ENCODE measurements at places on chromosomes 13 and 19.

DNA sequence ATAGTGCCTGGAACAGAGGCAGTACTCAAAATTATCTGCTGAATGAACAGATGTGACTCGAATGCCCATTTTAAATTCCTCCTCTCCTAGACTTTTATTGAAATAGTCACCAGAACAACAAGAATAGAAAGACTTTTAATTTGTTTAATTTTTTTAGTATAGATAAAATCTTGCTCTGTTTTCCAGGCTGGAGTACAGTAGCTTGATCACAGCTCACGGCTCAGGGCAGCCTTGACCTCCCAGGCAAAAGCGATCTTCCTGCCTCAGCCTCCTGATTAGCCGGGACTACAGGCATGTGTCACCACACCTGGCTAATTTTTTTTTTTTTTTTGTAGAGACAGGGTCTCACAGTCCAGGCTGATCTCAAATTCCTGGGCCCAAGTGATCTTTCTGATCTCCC lies 120.9 kb upstream of the FREM2 start:
- no peaks in the 10 kb centered on the region for H3K36me3 ChIP-seq
- H3K4me1 ChIP-seq, result no peaks in the 10 kb centered on the region
- no peaks in the 10 kb centered on the region for H3K27me3 ChIP-seq
- no peak overlapping the region for H3K27ac ChIP-seq

DNA sequence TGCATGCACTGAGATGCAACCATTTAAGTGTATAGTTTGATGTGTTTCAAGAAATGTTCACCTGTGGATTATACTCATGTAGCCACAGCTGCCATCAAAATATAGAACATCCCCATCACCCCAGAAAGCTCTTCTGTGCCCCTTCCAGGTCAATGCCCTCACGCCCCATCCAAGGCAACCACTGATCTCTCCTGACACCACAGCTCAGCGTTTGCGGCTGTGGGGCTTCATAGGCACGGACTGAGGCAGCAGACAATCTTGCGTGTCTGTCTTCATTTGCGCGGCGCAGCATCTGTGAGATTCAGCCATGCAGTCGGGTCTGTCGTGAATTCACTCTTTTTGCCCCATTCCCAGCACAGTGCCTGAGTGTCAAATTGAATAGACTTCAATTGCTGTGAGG lies 153.8 kb upstream of the UQCRFS1 start:
- peak; percentile 74 for DNase-seq
- H3K4me1 ChIP-seq, result no peaks in the 10 kb centered on the region
- H3K27ac ChIP-seq, result no peak overlapping the region
- no peaks in the 10 kb centered on the region for H3K36me3 ChIP-seq
- no peaks in the 10 kb centered on the region for H3K27me3 ChIP-seq
- no peak overlapping the region for H3K4me3 ChIP-seq

GRCh38 chr13:50691681-50692263 lies 151.7 kb downstream of the DLEU7 start:
- DNase-seq, result no peak
- H3K4me3 ChIP-seq, result no peak overlapping the region
- no peak overlapping the region for H3K27ac ChIP-seq

- no peak for DNase-seq
- H3K27ac ChIP-seq, result peak overlapping the region; percentile 23
Measured at GRCh38 chr13:30148786-30149185, 158.6 kb downstream of the KATNAL1 start.

DNA sequence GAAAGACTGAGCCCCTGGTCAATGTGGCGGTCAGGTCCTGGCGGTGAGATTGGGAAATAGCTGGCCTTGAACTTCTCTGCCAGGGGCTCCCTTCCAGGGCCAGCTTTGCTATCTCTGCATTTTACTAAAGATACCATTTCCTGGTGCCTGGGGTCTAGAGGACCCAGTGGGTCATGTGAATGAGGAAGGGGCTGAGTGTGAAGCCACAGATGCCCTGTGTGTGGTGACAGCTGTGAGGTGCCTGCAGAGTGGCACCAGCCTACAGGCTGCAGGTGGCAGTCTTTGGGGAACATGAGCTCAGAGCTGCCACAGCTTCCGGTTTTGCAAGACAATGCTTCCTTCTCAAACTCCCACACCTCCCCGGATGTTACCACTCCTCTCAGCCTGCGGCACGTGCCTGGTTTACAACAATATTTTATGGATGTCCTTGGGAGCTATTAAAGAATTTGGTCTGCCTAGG lies 5.2 kb upstream of the MLNR start:
- no peak overlapping the region for H3K27ac ChIP-seq
- H3K4me1 ChIP-seq, result no peaks in the 10 kb centered on the region
- no peak for DNase-seq
- H3K36me3 ChIP-seq, result no peaks in the 10 kb centered on the region
- no peak overlapping the region for H3K4me3 ChIP-seq

DNA sequence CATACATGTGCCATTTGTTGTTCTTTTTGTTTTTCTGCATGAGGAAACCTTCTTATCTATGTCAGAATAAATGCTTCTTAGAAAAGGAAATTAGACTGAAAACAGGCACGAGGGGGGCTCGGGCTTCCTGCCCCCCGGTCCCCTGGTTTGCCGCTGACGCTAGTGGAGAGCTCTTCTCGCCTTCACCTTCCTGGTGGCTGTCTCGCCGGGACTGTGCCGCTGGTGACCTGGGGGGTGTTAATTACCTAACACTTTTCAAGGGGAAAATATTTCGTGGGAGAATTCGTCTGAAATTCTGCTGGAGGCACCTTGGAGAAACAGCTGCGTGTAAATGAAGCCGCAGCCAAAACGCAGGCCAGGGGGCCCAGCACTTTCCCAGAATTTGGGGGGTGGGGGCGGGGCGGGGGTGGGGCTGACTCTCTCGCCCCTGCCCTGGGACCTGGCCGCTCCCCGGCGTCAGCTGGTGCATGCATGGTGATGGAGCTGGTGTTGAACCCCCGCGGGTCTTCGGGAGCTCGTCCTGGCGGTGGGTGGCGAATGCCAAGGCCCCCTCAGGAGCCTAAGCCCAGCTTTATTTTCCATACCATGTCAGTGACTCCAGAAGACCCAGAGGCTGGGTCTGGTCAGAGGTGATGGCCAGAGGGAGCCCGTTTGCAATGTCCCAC lies 58.3 kb upstream of the MCF2L start:
- H3K27me3 ChIP-seq, result no peaks in the 10 kb centered on the region
- no peaks in the 10 kb centered on the region for H3K36me3 ChIP-seq
- no peak overlapping the region for H3K4me3 ChIP-seq
- H3K27ac ChIP-seq, result no peak overlapping the region
- DNase-seq, result no peak

DNA sequence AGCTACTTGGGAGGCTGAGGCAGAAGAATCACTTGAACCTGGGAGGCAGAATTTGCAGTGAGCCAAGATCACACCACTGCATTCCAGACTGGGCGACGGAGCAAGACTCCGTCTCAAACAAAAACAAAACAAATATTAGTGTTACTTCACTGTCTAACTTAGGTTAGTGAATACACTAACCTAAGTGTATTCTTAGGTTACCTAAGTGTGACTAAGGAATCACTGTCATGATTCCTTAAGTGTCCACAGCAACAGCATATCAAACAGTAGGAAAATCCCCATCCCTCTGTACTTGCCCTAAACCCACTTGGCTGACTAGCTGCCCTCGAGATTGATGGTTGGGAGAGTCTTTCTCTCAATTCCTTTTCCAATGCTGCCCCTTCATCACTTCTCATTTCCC lies 11.8 kb upstream of the LRCH1 start:
- no peaks in the 10 kb centered on the region for H3K36me3 ChIP-seq
- H3K27ac ChIP-seq, result no peak overlapping the region
- DNase-seq, result no peak
- H3K4me3 ChIP-seq, result no peak overlapping the region
- no peaks in the 10 kb centered on the region for H3K4me1 ChIP-seq

- no peaks in the 10 kb centered on the region for H3K36me3 ChIP-seq
- DNase-seq, result no peak
- peak overlapping the region; percentile 59 for H3K4me3 ChIP-seq
- peak overlapping the region; percentile 83 for H3K27ac ChIP-seq
- H3K4me1 ChIP-seq, result peaks cover 13% of the 10 kb centered on the region
- H3K27me3 ChIP-seq, result no peaks in the 10 kb centered on the region
Measured at GRCh38 chr19:3137119-3137518, 1.3 kb downstream of the GNA15 start.

- H3K4me3 ChIP-seq, result no peak overlapping the region
- peaks cover 6% of the 10 kb centered on the region for H3K4me1 ChIP-seq
- H3K27me3 ChIP-seq, result no peaks in the 10 kb centered on the region
- DNase-seq, result no peak
- no peaks in the 10 kb centered on the region for H3K36me3 ChIP-seq
- no peak overlapping the region for H3K27ac ChIP-seq
Measured at GRCh38 chr13:34076943-34077703, 259.2 kb downstream of the RFC3 start.

GRCh38 chr13:25977671-25978070 lies 74.1 kb downstream of the SHISA2 start:
- no peak overlapping the region for H3K27ac ChIP-seq
- no peaks in the 10 kb centered on the region for H3K36me3 ChIP-seq
- H3K27me3 ChIP-seq, result no peaks in the 10 kb centered on the region
- no peak for DNase-seq
- H3K4me3 ChIP-seq, result no peak overlapping the region

DNA sequence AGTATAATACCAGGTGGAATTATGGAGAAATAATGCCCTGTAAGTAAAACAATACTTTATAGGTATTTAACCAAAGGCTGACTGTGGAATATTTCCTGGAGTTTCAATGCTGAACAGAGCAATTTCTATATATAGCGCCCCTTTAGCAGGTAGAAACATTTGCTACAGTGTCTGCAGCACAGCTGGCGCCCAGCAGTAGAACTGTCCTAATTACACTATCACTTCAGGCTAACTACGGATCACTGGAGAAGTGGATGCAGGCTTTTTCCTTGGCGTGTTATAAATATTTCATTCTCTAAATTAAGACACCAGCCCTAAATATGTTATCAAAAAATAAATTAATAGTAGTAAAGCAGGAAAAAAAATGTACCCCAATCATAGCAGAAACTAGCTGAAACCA lies 3.1 kb downstream of the SHISA2 start:
- no peaks in the 10 kb centered on the region for H3K36me3 ChIP-seq
- no peak overlapping the region for H3K4me3 ChIP-seq
- H3K4me1 ChIP-seq, result peaks cover 31% of the 10 kb centered on the region
- DNase-seq, result no peak
- H3K27ac ChIP-seq, result no peak overlapping the region

GRCh38 chr19:55621205-55621672 lies 3.1 kb downstream of the ZNF784 start:
- H3K27ac ChIP-seq, result no peak overlapping the region
- no peaks in the 10 kb centered on the region for H3K27me3 ChIP-seq
- H3K36me3 ChIP-seq, result no peaks in the 10 kb centered on the region
- DNase-seq, result no peak
- no peak overlapping the region for H3K4me3 ChIP-seq
- H3K4me1 ChIP-seq, result peaks cover 14% of the 10 kb centered on the region

DNA sequence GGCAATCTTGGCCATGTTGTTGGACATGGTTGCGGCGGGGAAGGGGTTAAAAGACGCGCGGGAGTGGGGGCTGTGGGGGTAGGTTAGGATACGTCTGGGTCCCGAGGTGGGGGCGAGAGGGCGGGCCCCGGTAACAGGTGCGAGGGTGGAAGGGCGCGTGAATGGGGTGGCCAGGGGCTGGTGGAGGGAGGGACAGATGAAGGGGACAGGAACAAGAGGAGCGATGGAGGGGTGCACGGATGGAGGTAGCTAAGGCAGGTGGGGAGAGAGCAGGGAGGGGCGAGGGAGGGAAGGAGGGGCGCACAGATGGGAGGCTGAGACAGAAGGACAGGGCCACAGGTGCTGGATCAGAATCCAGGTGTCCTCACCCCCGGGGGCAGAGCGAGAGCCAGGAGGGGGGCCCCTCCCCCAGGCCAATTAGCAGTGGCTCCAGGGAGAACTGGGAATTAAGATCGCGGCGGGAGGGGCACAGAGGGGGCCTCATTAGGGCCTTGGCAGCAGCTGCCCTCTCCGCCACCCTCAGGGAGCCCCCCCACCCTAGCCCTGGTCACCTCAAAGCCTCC lies 1.3 kb downstream of the GNG8 start:
- H3K27ac ChIP-seq, result no peak overlapping the region
- H3K36me3 ChIP-seq, result no peaks in the 10 kb centered on the region
- peak overlapping the region; percentile 38 for H3K4me3 ChIP-seq
- no peak for DNase-seq

DNA sequence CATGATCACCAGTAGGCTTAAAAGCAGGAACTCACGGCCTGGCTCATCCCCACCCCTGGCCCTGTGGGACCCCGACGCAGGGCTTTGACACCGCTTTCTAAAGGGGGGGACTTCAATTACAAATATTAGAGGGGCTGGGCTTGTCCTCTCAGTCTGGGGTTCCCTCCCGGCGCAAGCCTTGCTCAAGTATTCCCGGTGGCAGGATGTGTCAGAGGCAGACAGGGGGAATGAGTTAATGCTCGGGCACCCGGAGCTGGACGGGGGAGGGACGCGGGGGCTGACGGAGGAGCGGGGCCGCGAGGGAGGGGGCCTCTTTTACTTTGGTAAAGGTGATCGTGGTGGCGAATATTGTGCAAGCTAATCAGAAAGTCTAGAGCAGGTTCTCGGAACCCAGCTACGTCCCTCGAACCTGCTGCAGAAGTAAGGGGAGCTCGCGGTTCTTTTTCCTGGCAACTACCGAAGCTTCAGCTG lies 1.1 kb downstream of the FGF14 start:
- no peak overlapping the region for H3K27ac ChIP-seq
- H3K27me3 ChIP-seq, result no peaks in the 10 kb centered on the region
- no peaks in the 10 kb centered on the region for H3K36me3 ChIP-seq

GRCh38 chr13:48641404-48641803 lies 12.3 kb upstream of the CYSLTR2 start:
- no peaks in the 10 kb centered on the region for H3K36me3 ChIP-seq
- no peaks in the 10 kb centered on the region for H3K4me1 ChIP-seq
- H3K27ac ChIP-seq, result no peak overlapping the region
- no peak overlapping the region for H3K4me3 ChIP-seq
- DNase-seq, result no peak

DNA sequence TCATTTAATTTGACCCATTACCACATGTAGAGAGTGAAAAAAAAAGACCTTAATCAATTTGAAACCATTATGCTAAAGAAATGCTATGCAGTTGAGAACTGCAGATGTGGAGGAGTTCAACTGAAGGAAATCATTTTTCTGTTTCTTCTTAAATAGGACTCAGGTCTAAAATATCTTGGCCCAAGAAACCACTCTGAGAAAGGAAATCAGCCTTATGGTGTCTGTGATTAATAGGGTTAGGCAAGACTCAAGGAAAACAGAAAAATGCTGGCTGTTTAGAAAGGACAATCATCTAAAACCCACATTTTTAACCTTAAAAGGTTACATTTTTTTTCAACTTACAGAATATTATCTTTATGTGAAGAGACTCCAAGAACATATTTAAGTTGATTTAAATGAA lies 1.9 kb upstream of the SLITRK1 start:
- no peaks in the 10 kb centered on the region for H3K4me1 ChIP-seq
- H3K36me3 ChIP-seq, result no peaks in the 10 kb centered on the region
- H3K27me3 ChIP-seq, result no peaks in the 10 kb centered on the region

Data from vagina (tissue), 2 donors.